ENCODE measurements at places on chromosomes 16 and 17.

DNA sequence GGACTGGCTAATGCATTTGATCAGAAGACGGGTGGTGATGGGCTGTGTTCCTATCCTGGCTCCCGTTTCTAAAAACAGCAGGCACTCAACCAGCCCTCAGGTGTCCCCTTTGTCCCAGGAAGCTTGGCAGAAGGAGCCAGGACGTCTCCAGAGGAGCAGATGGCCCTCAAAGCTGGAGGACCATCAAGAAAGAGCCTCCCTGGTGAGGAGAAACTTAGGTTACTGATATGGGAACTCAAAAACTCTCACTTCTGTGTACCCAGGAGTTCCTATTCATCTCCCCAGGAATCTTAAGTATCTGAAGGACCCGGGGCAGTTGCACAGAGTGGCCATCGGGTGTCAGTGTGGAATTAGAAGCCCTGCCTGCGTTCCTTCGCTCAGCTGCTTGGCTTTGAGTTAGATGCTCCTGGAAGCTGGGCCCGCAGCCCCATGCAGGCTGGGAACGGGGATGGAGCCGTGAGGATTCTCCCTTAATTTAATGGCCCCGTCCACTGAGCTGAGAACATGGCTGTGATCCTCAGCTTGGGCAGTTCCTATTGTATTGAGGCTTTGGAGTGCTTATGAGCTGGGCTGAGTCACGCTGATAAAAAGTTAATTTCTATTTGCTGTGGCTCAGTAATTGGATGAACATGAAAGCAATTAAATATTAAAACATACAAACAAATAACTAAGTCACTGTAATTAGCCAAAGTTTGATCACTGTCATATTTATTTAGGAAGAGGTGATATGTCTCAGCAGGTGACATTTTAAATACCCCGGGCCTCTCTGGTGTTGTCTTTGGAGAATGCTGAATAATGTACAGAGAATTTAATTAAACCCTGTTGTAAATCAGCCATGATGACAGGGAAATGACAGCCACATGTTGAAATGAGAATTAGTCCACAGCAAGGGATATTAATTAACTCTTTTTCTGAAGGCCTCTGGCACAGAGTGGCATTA, 402.1 kb downstream of the SEC14L1 start:
- DNase-seq = peak; percentile 88

DNA sequence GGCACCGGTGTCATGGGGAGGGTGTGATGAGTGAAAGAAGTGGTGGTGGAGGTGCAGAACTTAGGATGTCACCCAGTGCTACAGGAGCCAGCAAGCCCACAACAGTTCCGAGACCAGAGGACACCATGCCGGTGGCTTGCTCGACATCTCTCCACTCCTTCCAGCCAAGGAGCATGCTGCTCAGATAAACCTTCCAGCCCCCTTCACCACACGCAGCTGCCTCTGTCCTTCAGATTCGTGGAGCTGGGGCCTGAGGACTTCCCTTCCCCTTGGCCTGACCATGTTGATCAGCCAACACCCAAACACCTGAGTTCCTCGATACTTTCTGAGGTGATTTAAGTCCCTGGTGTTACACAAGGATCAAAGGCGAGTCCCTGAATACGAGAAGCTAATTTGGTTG, 188.8 kb upstream of the FOXF1 start:
- DNase-seq = no peak

GRCh38 chr17:82858376-82859126, 18.7 kb upstream of the ZNF750 start:
- no peak for DNase-seq

DNA sequence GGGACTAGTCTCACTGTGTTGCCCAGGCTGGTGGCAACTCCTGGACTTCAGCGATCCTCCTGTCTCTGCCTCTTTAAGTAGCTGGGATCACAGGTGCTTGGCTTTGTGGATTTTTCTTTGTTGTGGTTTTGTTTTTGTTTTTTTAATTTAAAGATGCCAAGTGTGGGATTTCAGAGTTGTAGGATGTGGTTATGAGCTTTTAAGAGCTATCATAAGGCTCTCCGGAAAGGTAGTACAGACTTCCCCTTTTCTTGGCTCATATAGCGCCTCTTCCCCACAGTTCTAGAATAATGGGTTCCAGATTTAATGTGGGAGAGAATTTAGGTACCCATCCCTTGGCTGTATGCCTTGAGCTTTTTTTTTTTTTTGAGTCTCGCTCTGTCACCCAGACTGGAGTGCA, 17.1 kb downstream of the AKAP1 start:
- no peak for DNase-seq

- DNase-seq = no peak
These were observed 72.7 kb downstream of the PHKB start for GRCh38 chr16:47533744-47534292.

DNA sequence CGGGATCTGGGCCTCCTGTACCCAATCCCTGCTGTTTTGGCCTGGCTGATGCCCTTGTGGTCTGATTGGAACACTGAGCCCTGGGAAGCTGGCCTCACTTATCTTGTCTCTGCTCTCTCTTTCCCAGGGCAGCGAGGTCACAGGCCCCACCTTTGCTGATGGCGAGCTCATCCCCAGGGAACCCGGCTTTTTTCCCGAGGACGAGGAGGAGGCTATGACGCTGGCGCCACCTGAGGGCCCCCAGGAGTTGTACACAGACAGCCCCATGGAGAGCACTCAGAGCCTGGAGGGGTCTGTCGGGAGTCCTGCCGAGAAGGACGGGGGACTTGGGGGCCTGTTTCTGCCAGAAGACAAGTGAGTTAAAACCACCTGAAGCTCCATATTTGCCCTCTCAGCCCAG, 126.0 kb downstream of the RAB11FIP4 start:
- no peak for DNase-seq

DNA sequence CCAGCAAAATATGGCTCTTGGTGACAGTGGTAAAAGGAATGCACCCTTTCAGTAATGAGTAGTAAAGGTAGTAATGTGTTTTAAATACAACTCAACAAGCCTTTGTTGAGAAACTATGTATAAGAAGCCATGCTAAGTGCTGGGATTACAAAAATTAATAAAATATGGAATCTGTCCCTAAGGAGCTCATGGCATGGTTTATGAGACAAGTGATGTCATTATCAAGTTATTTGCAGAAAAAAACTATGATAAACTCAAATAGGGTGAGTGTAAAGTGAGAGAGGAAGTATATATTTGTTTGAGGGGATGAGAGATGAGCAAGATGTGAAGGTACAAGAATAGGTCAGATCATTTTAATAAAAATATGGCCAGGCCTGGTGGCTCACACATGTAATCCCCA, 76.9 kb downstream of the NF1 start:
- DNase-seq = no peak

DNA sequence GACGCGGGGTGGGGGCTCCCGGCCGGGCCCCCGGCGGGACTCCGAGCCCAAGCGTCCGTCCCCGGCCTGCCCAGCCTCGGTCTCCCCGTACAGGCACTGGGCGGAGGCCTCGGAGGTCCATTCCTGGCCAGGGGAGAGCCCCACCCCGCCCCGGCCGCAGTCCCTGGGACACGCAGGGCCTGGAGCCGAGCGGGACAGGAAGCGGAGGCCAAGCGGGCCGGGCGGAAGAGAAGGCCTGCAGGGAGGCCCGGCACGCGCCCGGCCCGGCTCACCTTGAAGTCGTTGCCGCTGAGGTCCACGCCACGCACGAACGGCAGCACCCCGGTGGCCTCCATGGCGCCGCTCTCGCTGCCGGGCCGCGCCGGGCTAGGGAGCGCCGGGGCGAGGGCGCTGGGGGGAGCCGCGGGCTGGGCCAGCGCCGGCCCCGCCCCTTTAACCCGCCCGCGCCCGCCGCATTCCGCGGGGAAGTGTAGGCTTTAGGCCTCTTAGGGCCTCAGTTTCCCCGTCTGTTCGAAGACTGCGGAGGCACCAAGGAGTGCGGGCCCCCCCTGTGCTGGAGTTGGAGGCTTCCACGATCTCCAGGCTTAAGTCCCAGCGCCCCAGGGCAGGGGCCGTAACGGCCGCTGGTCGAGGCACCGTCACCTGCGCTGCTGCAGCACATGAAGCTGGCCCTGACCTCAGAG, at the start of gene FLII:
Gene FLII, minus strand, starts transcription at position 383 of the 683 bp plus-strand sequence. Its CDS starts 48 bp downstream, at position 335.
- DNase-seq = peak; percentile 55

GRCh38 chr17:72526769-72527168, 405.9 kb downstream of the SOX9 start:
- no peak for DNase-seq

DNA sequence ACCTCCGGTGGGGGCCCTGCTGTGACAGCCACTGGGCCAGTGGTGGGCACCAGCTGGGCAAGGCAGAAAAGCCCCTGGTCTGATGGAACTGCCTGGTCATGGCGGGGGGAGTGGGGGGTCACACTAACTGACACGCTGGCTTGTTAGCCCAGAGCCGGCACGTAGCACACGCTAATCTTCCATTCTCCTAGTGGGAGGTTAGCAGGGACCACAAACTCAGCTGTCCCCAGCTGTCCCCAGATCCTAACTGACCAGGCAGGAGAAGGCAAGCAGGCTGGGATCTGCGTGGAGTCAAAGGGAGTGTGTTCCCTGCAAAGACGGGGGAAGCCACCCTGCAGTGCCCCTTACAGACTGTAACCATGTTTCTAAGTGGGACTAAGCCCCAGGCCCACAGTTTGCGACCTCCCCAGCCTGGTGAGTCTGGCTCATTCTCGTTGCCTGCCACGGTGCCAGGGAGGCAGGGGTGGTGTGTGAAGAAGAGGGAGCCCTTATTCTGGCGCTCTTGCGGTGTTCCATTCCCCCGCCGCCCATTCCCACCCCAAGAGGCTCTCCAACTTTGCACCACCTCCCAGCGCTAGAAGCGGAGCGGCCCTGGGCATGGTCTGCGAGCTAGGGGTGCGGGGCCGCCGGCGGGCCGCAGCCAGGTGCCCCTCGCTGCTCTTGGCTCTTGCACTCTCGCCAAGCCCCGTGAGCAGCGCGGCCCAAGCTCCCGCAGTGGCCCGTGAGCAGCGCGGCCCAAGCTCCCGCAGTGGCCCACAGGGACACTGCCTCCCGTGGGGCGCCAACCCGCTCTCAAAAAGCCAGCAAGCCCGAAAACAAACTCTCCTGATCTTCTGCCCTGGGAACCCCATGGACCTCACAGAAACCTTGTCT, 12.1 kb upstream of the ZNF423 start:
- no peak for DNase-seq

GRCh38 chr16:73915935-73916334, 380.7 kb upstream of the PSMD7 start:
- DNase-seq = no peak

GRCh38 chr17:67779098-67779672, 46.1 kb upstream of the BPTF start:
- DNase-seq = peak; percentile 6

- DNase-seq = peak; percentile 24
These were observed 28.3 kb upstream of the HOXB13 start for GRCh38 chr17:48756830-48757251.

- no peak for DNase-seq
These were observed 12.4 kb downstream of the NMT1 start for GRCh38 chr17:45073414-45074070.

DNA sequence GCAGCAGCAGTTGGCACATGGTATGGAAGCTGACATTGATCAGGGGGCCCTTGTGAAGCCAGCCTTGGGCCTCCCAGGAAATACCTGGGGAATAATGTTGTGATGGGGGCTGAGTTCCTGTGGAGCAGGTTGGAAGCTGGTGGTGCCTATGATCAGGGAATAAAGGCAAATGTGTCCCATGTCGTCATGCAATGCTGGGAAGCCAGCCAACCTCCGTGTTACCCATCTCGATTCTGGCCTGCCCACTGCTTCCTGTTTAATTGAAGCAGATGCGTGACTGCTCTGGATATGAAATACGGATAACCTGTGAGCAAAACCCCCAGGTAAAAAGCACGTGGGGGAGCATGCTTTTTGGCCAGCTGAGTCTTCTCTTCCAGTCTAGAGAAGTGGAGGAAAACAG, 580.4 kb upstream of the HSBP1 start:
- DNase-seq = no peak

DNA sequence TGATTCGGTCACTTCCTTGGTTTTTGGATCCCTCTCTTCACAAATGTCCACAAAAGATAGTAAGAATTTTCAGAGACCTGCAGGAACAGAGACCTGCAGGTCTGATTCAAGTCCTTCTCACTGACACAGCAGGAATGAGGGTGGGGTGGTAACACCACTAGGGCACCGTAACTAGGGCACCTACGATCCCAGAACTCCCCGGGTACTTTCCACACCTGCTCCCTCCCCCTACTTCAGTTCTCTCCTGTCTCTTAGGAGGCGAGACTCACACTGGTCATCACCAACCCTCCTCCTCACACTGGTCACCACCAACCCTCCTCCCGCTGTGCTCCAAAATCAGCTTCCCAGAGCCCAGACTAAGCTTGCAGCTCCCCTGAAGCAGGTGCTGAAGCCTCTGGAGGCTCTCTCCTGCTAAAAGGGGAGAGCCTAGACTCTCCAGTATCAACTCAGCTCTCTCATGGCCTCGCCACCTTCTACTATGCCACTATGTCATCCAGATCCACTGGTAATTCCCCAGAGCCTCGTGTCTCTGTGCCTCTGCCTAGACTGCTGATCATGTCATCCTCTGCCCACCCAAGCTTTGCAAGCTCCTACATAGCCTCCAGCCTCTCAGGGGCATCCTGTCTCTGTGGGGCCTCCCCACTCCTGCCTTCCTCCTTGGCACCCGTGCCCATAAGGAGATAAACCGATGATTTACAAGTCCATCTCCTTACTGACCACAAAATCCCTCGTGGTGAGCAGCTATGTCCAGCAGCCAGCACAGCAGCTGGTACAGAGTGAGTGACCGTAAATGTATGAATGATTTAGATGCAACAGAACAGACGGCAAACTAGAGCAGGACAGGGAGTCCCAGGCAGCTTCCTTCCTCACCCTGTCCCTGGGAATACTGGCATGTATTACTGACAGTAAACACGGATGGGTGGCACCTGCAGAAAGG, 63.4 kb upstream of the GSG1L start:
- no peak for DNase-seq

GRCh38 chr17:61127960-61128359, 271.7 kb upstream of the TBX2 start:
- no peak for DNase-seq

GRCh38 chr17:75861927-75862317, 6.8 kb upstream of the WBP2 start:
- DNase-seq = no peak

DNA sequence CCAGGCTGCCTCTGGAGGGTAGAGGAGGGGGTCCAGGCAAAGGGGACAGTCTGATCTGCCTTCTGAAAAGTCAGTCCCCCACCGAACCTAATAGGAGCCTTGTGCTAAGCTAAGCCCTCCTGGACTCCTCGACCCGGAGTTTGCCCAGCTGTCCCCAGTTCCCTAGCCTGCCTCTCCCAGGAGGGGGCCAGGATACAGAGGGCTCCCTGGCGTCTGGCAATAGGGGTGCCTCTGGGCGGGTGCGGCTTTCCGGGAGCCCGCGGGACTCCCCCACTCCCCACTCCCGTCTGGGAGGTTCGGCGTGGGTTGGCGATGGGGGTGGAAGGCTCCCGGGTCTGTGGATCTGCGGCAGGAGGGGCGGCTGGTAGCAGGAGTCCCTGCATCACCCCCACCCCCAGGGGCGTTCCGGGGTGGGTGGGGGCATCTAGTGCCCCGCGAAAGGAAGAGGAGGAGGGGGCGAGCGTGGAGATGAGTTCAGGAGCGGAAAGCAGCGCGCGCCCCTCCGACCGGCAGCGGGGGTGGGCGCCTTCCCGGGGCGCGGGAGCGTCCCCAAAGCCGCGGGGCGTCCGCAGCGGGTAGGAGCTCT, 1.2 kb downstream of the GSG1L start:
- no peak for DNase-seq

Data from pons (tissue), 1 donor.